Mononuclear cell (primary cell): ENCODE measurements at places on chromosomes 13 and 19. TPM values are rescaled to one million over a fixed set of nuclear protein-coding genes. Genes with fewer than 3 reads are reported as not detected.

LHFPL6 gene
- total RNA-seq, result 0.31 TPM

CPT1C gene
- total RNA-seq, result 0.73 TPM

MEIOSIN gene
- not detected for total RNA-seq

POU4F1 gene
- under 0.01 TPM for total RNA-seq

ZNF253 gene
- 6.6 TPM for total RNA-seq

PABPC3 gene
- 0.84 TPM for total RNA-seq

ARHGAP45 gene
- total RNA-seq, result 261 TPM

KLK11 gene
- total RNA-seq, result not detected

ELSPBP1 gene
- not detected for total RNA-seq

KLK14 gene
- 0.10 TPM for total RNA-seq

CGB1 gene
- total RNA-seq, result not detected

RASL11A gene
- total RNA-seq, result 2.7 TPM

CABP5 gene
- total RNA-seq, result 4.0 TPM

ABCA7 gene
- total RNA-seq, result 28.2 TPM

SYDE1 gene
- total RNA-seq, result not detected

ZNF497 gene
- 0.31 TPM for total RNA-seq
